ENCODE measurements at places on chromosomes 11 and 22.

DNA sequence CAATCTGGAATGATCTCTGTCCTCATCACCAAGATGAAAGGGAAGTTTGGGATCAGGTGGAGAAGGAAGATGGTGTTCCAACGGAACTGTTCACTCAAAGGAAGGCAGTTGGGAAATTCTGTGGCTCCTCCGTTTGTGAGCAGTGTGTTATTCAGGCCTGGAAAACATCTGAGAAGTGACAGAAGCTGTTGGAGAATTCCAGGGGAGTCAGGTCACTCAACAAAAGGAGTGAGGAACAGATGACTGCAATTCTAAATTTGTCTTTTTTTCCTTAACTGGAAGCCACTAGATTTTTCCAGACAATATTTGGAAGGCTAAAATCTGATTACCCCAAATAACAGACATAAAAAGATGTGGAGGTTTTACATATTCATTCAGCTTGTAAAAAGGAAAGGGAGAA is 107.8 kb downstream of the CD44 start:
- no peak for DNase-seq

DNA sequence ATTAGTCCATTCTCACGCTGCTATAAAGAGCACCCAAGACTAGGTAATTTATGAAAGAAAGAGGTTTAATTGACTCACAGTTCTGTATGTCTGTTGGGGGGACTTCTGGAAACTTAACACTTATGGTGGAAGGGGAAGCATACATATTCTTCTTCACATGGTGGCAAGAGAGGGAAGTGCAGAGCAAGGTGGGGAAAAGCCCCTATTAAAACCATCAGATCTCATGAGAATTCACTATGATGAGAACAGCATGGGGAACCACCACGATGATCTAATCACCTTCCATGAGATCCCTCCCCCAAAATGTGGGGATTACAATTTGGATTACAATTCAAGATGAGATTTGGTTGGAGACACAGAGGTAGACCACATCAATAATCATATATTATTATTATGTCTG is 25.7 kb downstream of the CEP57 start:
- no peak for DNase-seq

DNA sequence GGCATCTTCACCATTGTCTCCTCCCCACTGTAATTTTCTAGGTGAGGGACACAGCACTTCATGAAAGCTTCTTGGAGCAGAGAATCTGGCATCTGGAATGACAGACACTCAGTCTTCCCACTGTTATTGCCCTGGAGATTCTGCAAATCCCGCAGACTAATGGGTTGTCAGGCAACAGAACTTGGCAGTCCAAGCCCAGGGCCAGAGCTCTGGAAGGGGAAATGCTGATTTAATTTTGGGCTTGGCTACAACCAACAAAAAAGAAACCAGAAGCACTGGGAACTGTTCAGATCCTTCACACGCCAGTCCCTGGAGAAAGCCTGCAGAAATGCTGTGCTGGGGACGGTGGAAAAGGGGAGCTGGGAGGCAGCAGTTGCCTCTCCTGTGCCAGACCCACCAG is 71.5 kb upstream of the BID start:
- DNase-seq, result peak; percentile 84

DNA sequence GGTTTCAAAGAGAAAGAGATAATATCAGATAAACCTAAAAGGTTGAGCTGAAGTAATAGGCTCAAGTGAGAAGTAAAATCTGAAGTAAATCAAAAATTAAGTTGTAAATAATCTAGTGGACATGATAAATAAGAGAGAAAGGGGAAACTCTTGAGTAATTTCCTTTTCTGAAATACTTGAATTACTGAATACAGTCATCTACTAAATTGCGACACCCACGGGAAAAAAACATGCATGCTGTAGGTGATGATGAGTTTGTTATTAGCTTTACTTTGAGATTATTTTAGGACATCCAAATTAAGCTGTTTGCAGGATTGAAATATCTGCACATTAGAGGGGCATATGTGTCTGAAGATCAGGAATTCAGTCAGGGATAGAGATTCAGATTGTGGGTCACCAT is 50.0 kb upstream of the CARD18 start:
- no peak for DNase-seq

GRCh38 chr11:64627371-64627770 is 36.4 kb downstream of the SLC22A12 start:
- no peak for DNase-seq

All from femur (tissue), 1 donor.